ENCODE measurements at places on chromosomes 7 and 10.

DNA sequence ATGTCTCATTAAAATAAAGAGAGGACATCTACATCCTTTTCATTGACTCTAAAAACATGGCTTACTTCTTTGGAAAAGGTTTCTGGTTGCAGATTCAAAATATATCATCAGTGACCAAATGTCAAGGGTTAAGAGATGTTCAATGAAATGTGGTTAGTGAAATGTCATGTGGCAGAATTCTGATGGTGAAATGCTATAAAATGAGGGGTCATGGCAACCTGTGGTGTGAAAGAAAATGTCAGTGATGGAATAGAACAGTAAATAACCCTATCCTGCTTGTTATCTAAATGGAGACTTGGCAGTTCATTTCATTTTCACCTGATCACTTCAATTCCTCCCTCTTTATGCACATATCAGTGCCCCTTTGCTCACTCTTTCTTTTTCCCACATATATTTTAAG, 79.4 kb downstream of the TFPI2 start:
- DNase-seq, result no peak

DNA sequence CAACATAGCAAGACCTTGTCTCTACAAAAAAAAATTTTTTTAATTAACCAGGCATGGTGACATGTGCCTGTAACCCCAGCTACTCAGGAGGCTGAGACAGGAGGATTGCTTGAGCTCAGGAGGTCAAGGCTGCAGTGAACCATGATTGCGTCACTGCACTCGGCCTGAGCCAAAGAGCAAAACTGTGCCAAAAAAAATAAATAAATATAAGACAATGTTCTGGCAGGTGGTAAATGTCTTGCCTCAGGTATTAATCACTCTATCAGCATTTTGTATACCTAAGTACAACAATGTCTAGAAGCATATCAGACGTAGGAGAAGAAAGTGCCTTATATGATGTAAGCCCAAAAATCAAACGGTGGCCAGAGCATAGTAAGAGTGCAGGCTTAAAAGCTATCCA, 427.8 kb upstream of the C7orf33 start:
- DNase-seq, result no peak

GRCh38 chr7:85796956-85797355, 610.1 kb upstream of the SEMA3D start:
- DNase-seq, result no peak

DNA sequence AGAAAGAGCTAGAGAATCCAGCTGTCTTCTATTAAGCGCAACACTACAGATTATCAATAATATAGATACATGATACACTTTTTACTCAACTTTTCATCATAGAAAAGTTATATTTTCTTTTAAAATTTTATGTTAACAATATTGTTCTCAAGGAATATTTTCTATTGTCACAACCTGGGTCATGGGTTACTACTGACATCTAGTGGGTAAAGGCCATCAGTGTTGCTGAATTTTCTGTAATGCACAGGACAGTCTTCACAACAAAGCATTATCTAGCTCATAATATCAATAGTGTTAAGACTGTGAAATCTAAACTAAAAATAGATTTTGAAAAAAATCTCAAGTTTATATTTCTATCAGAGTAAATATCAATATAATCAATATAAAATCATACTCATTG, 209.8 kb downstream of the ZNF33B start:
- no peak for DNase-seq

- no peak for DNase-seq
Measured at GRCh38 chr10:25678666-25679065, 255.4 kb upstream of the MYO3A start.

- no peak for DNase-seq
Measured at GRCh38 chr7:72538856-72539255, 126.7 kb upstream of the CALN1 start.

GRCh38 chr7:29255906-29256692, 61.5 kb downstream of the CHN2 start:
- no peak for DNase-seq

DNA sequence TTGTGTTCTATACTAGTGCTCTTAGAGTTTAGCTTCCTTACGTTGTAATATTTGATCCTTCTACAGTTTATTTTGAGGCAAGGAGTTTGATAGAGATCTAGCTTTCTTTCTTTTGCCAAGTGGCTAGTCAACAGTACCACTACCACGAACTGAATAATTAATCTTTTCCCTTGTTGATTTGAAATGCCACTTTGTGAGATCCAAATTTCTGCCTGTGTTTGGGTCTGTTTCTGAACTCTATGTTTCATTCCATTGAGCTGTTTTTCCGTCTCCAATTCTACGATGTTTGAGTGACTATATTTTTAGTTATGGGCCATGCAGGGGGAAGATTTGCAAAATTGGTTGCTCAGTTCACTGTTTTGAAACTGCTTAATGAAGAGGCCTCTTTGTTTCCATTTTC, 134.7 kb downstream of the KIAA1217 start:
- DNase-seq, result no peak

DNA sequence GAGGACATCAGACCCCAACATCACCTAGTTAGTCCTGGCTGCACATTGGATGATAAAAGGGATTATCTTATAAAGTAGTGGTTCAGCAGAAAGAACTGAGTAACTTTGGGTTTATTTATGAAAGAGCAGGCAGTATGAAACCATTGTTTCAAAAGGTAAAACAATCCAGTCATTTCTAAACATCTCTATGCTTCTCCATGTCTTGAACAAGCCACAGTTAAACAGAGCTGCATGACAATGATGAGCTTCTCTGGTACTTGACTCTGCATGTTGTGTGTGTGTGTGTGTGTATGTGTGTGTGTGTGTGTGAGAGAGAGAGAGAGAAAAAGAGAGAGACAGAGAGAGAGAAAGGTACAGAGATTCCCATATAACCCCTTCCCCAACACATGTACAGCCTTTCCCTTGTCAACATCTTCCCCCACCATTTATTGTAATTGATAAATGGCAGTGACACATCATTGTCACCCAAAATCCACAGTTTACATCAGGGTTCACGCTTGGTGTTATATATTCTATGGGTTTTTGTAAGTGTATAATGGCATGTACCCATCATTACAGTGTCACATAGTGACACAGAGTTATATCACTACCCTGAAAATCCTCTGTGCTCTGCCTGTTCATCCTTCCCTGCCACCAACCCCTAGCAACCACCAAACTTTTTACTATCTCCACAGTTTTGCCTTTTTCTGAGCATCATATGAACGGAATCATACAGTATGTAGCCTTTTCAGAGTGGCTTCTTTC, 32.8 kb upstream of the SLC18A3 start:
- no peak for DNase-seq

DNA sequence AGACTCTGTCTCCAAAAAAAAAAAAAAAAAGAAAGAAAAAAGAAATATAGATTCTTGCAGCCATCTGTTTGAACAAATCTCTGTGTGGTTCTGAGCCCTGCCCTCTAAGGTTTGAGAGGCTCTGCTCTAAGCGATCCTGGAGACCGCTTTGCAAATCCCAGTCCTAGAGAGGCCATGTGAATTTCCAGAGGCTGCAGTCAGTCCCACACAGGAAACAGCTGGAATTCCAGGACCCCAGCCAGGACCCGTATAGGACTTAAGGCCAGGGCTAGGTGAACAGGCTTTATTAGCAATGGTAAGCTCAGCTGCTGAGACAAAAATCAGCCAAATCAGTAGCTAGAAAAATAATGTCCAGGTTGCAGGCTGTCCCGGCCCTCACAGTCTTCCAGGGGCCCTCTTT, 154.8 kb downstream of the RPS24 start:
- no peak for DNase-seq

DNA sequence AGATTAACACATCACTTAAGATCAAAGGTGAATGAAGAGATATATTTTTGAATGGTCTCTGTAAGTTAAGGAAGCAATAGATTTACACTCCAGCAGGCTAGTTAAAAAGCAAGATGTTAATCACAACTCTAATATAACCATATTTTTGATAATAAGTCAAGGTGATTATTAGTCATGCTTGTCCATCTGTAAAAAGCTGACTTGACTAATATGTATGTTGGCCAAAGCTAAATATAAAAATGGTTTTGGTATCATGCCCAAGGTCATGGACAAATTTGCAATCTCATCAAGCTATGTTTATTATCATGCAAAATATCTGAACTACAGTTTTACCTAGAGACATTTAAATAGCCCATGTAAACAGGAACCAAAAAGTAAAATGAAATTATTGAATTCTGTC, 102.6 kb upstream of the CSTF2T start:
- DNase-seq, result no peak

GRCh38 chr7:95503271-95504131, 17.8 kb downstream of the ASB4 start:
- DNase-seq, result no peak

GRCh38 chr10:124183617-124184016, 90.2 kb upstream of the CHST15 start:
- no peak for DNase-seq

- no peak for DNase-seq
Measured at GRCh38 chr10:128096486-128097199, 29.6 kb downstream of the MKI67 start.

DNA sequence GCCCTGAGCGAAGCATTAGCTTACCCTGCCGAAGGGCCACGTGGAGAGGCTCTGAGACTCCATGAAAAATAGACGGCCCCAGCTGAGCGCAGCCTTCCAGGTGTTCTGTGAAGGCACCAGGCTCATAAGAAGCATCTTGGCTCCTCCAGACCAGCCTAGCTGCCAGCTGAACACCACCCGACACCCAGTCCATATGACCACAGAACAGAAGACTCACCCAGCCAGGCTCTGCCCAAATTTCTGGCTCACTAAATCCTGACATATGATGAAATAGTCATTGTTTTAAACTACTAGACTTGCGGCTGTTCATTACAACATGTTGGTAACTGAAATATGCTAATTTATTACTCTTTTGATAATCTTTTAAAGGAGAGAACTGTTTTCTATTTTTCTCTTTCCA, 99.5 kb upstream of the ABI1 start:
- no peak for DNase-seq

DNA sequence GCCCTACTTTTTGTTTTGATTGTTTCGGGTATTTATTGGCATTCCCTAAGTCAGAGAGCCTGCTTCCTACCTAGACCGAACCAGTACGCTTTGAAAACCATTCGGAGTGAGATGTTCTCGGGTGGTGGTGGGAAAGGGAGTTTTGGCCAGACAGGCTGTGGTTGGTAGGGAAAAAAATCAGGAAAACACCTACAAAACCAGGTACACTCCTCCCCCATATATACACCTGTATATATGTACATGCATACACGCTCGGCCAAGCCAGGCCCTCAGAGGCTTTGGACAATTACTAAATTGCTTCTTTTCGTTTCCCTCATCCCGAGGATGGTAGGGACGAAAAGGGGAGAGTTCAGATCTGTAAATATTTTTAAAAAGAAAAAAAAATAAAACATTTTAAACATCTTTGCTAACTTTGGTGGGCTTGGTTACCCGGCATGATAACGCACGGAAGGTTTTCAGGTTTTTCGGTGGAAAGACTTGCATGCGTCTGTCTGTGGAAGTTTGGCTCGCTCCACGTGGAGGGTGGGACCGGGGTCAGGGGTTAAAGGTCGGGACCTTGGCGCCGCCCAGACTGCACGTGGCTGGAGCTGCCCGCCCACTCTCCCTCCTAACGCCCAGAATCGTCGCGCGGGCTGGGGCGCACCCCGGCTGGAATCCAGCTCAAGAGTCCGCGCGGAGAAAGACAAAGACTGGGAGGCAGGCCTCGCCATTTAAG, 2.5 kb downstream of the HMX2 start:
- DNase-seq, result no peak

DNA sequence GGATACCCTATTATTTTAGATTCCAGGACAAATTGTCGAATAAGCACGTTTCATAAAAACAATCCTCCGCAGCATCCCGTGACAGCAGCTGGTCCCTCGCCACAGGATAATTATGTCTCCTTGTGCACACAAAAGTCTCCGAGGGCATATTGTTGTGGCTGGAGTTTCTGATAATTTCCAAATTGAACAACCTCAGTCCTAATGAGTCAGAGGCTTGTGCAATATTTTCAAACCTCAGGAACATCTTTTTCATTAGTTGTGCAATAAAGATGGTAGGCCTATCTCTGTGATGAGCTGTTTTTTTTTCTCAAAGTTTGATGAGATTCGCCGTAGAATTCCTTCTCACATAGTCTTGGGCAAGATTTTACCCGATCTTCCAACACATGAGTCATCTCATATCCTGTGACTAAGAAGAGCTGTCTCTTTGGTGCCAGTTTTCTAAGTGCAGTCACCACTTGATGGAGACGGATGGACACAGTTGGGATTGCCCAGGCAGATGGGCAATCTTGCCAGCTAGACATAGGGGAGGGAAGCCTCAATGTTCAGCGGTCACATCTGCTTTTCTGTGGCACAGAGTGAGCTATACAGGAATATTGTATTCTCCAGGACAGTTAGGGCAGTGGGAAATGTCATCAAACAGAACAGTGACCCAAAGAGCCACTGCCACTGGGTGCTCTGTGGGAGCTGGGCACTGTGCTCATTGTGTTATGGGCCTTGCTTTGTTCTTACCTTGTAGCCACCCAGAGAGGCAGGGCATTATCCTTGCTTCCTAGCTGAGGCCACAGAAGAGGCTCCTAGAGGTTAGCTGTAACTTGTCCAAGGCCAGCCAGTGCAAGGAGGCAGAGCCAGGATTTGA, 7.8 kb downstream of the HTRA1 start:
- no peak for DNase-seq

DNA sequence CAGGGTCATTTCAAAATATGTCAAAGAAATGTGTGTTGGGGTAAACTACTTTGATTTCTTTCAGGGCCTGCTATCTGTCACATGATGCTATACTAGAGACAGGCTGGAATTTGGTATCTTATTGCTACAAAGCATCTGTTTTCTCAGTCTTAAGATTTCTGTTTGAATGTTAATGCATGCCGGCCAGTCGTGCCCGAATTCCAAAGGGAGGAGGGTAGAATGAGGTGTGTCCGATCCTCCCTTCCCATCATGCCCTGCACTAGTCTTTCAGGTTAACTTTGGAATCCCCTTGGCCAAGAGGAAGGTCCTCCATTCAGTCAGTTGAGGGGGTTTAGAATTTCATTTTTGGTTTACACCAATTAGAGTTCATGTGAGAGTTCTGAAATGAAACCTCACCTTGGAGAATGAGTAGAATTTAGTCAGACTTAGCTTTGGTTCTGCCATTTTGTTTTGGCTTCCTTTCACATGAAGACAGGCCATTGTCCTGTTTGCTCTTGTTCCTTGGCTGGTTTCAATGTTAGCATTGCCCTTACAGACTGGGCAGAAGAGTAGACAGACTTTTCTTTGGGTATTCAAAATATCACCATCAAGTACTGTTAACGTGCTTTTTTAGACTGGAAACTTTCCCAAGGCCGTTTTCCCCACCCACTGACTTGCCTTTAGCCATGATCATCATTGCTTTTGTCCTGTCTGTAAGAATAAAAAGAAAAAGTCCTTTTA, 95.8 kb downstream of the CAMK1D start:
- no peak for DNase-seq

- DNase-seq, result no peak
Measured at GRCh38 chr7:11345621-11346020, 371.9 kb downstream of the PHF14 start.

DNA sequence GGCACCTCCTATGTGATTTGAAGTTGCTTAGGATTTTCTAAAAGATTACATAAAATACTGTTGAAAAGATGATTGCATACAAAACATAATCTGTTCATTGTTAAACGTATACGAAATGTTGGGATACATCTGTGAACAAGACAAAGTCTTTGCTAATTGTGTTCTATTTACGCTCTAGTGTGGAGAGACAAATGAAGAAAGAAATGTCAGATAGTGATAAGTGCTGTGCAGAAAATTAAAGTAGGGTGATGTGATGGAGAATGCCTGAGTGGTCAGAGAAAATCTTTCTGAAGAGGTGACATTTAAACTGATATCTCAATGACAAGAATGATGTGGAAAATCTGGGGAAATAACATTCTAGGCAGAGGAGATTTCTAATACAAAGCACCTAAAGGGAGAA, 13.4 kb upstream of the ZRANB1 start:
- no peak for DNase-seq

GRCh38 chr10:43395571-43396060, 13.4 kb downstream of the HNRNPF start:
- DNase-seq, result no peak

Data from GM12864 (cell line).